ENCODE measurements at places on chromosomes 1 and 21. TPM values are rescaled to one million over a fixed set of nuclear protein-coding genes. Genes with fewer than 3 reads are reported as not detected.

GRCh38 chr1:198387587-198387986 lies 152.9 kb downstream of the ATP6V1G3 start:
- DNase-seq, result no peak

- peak; percentile 91 for DNase-seq
Measured at GRCh38 chr1:32612189-32612881, 38.0 kb downstream of the ZBTB8OS start.

DNA sequence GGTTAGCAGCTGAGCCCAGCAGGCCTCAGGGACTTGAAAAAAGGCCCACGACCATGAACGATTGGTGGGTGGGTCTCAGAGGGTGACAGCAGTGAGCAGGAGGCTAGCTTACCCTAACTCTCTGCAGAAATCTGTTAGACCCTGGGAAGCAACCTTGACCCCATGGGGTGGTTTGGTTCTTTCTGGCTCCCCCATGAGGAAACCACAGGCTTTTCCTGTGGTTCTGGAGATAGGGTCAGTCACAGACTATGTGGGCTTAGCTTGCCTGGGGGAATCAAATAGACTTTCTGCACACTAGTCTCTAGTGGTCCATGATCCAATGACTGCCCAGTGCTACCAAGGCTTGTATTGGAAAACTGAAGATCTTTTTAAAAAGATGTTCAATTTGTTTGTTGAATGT lies 118.1 kb downstream of the PLXNA2 start:
- DNase-seq, result peak; percentile 40

DNA sequence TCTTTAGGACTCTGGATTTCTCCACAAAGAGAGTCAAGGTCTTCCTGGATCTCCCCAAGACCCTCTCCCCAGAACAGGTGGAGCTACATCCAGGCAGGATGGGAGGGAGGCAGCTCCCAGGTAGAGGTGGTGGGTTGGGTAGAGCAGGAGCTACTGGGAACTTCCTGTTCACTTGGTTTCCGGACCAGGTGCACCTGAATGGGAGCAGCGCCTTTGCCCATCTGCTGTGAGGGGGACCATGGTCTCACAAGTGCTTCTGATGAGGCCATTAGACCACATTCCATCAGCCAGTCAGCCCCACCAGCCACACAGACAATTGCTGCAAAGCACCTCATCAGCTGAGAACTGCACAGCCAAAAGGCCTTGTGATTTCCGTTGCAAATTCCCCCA lies 188.8 kb downstream of the MATN1 start:
- no peak for DNase-seq

GRCh38 chr1:24900985-24901781 lies 28.9 kb downstream of the RUNX3 start:
- no peak for DNase-seq

DNA sequence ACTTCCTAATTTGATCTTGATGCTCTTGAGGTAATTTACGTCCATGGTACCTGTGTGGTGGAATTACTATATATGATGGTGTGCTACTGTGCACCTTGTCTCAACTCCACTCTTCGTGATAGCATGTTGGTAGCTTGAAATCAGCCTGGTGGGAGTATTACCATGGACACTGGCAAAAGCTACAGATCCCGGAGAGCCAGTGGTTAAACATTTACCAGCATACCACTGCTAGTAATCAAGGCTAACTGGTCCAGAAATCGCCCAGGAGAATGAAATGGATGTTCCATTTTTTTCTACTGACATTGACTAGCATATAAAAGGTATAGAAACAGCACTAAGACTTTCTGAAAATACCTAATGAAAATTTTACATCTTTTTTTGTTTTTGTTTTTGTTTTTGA lies 30.6 kb downstream of the ELK4 start:
- DNase-seq, result no peak

SDC3 gene
- total RNA-seq, result 57.4 TPM

KCNA3 gene
- total RNA-seq, result 0.82 TPM
